Chondrocyte (in vitro differentiated cells): ENCODE measurements at places on chromosomes 3 and 15. TPM values are rescaled to one million over a fixed set of nuclear protein-coding genes. Genes with fewer than 3 reads are reported as not detected.
A peak's percentile ranks its signal among the peaks of the same experiment; 100 is the strongest.

CD200R1 gene
- not detected in 3 replicates for total RNA-seq

DNA sequence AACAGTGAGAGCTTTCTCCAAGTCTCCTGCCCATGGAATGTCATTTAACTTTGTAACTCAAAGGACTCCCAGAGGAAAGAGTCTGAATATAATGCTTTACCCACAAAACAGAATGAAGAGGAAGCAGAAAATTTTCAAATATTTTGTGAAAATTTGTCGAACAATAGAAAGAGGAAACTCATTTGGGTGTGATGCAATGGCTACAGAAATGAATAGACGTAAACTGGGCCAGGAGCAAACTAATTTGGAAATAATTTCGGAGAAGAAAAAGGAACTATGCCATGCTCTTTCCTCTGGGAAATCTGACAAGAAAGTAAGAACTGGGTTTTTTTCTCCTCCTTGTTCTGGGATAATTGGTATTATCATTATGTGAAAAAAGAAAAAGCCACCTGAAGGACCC is 11.2 kb upstream of the SUMF1 start:
- H3K27ac ChIP-seq: no peak overlapping the region
- H3K4me3 ChIP-seq: no peak overlapping the region
- no peak for DNase-seq
- H3K4me1 ChIP-seq: peaks cover 13% of the 10 kb centered on the region

- no peak overlapping the region for H3K27ac ChIP-seq
- no peaks in the 10 kb centered on the region for H3K4me1 ChIP-seq
Measured at GRCh38 chr3:98540346-98540745, 8.6 kb downstream of the GPR15 start.

DNA sequence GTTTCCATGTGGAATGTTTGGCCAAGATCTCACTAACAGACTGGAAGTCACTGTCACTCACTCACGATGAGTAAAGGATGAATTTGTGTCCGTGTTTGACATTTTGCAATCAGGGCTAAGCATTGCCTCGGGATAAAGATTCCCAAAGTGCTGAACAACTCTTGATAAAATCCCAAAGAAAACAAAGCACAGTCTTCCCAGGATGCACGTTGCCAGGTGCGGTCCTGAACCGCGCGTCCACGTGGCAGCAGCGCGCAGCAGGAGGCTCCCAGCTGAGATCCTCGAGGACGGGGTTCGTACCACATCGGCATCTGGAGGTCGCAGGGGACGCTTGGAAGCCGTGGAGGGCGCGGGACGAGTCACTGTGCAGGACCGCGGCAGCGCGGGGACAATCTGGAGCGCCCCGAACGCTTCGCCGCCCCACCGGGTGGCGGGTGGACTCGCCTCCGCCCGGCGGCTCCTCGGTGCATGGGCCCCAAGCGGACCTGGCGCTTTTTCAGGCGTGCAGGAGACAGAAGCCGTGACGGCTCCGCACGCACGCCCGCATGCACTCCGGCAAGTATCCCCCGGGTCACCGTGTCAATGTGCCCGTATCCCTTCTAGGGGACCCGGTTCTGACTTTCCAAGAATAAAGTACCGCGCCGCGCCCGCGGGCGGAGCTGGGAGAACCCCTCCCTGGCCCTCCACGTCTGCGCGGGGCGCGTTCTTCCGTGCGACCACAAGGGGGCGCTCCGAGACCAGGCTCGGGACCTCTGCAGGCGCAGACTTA is 17.7 kb downstream of the CPN2 start:
- peaks cover 16% of the 10 kb centered on the region for H3K27me3 ChIP-seq
- peak overlapping the region; percentile 71 for H3K4me3 ChIP-seq
- no peak overlapping the region for H3K27ac ChIP-seq

DNA sequence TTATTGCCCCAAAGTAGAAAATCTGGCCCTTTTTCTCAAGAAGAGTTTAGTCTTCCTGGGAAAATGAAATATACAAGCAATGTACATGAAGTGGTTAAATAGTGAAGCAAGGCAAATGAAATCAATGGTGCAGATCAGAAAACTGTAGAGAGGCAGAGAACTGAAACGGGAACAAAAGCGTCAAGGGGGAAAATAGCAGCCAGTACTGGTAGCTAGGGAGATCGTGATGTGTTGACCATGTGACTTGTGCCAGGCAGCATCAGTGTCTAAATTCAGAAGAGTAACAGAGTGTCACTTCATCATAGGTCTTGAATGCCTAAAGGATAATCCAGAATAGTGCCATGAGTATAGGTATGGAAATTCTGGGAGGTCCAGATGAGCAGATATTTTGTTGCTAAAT is 163.1 kb downstream of the CHL1 start:
- no peak for DNase-seq
- no peaks in the 10 kb centered on the region for H3K36me3 ChIP-seq
- H3K4me3 ChIP-seq: no peak overlapping the region
- H3K4me1 ChIP-seq: no peaks in the 10 kb centered on the region
- H3K27me3 ChIP-seq: no peaks in the 10 kb centered on the region
- H3K27ac ChIP-seq: no peak overlapping the region
